ENCODE measurements at places on chromosomes 6 and 20.
A peak's percentile ranks its signal among the peaks of the same experiment; 100 is the strongest.

DNA sequence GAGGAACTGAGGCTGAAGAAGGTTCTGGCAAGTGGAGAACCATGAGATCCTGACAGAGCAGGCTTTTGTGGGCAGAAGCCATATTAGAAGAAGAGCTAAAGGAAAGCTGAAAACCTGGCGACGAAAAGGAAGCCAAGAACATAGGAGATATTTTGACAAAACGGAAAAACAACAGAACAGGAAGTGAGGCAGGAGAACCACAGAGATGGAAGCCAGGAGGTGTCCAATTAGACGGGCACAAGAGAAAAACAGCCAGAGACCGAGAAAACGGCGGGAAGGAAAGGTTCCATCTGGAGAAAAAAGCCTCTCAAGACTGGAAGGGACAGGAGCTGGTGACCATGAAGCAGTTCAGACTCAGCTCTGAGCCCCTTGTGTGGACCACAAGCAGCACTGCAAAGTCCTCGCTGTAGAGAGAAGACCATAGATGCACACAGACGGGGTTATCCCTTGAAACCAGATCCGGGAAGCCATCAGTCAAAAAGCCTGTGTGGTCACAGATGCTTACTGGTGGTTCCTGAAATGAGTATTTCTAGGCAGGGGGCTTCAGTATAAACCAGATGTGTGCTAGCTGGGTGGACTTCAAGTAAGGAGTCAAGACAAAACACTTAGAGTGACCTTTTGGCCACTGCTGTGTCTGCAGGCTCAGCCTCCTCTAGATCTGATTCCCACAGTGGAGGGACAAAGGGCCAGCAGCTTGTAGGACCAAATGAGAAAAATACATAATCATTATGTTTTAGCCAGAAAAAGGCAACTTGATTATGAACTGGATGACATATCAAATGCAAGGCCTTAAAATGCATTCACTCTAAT, 30.7 kb downstream of the SSR1 start:
- DNase-seq, result no peak

DNA sequence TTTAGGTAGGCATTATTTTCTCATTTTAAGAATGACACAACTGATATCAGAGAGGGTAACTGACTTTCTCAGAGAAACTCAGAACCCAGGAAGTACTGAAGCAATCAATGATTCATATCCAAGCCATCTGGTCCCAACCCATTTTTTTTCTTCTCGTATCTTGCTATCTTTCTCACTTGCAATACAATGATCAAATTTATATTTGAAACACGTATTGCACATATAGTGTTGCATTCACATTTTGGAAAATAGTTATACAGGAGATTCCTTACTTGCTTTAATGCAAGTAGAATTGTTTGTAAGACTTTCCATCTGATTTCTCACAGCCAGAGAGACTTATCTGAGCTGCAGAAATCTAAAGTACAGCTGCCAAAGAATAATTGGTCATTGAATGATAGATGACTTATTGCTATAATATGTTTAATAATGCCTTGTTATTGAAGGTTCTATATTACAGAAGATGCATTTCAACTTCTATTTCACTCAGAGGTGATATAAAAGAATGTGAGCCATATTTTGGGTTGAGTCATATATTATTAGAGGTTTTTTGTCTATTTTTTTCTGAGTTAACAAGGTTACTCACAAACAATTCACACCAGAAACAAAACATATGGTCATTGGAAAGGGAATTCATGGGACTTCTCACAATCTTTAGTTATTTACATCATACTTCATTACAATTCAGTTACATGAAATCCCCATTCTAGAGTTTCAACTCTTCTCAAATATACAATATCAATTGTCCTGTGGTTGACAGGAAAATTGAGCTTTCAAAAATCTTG, 337.5 kb upstream of the CITED2 start:
- DNase-seq, result no peak

GRCh38 chr20:41654884-41655283, 36.7 kb upstream of the CHD6 start:
- DNase-seq, result no peak

GRCh38 chr6:109454496-109455436, 806 bp downstream of the MICAL1 start:
- peak; percentile 88 for DNase-seq

DNA sequence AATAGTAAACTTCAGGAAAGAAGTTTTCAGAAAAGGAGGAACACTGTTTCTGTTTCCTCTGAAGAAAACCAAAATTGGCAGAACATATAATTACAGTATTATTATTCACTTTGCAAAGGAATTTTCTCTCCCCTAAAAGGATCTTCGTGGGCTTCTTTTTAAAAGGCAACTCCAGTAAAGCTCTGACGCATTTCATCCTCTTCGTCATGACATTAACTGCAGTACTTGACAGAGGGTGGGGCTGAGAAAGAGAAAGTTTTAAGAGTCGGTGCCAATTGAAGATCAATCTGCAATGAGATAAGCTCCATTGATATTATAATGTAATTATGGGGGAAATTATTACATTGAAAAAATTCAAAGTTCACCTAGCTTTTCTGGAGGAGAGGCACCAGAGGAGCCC, 75.8 kb downstream of the MYB start:
- no peak for DNase-seq

DNA sequence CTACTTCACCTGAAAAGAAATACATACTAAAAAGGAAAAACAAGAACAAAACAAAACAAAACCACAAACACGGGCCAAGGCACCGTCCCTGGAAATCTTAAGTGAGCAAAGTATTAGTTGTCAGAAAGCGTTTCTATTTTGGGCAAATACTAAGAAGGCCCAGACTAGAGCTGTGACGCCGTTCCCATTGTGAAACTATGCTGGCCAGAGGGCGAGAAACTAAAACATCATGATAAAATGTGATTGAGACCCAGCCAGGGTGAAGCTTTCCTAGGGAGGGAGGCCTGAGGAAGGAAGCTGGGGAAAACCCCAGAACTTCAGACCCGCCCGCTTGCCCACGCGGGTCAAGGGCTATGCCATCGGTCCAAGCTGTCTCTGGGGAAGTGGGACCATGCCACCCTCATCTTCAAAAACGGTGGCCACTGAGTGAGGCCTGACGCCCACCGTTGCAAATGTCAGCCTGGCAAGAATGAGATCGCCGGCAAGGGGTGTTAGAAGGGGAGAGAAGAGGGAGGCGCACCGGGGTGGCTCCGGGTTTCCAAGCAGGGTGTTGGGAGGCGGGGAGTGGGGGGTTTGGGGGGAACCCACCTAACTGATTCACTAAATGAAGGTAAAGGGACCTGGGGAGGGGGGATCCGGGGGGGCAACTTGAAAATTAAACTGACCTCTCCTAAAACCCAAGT, 1950.9 kb upstream of the DEFB115 start:
- no peak for DNase-seq

DNA sequence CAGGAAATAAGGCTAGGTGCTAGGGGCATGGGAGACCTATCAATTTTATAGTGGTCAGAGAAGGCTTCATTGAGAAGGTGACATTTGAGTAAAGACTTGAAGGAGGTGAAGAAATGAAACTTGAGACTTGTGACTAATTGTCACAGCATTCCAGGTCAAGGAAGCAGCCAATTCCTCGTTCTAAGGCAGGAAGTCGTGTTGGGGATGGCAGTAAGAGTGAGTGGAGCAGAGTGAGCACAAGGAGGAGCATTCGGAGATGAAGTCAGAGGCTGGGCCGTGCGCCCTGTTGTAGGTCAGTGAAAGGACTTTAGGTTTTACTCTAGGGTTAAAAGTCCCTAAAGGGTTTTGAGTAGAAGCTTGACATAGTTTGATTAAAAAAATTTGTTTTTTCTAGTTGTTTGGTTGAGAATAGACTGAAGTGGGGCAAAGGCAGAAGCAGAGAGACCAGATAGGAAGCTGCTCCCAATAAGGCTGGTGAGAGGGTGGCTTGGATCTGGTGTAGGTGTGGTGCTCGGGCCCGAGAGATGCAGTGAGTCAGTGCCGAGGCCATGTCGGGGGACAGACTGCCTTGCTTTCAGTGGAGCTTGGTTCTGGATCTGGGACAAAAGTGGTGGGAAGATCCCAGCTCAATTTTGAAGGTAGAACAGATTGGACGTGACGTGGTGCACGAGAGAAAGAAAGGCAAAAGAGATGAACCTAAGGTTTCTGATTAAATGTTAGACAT, 2.6 kb upstream of the RSPH3 start:
- no peak for DNase-seq

DNA sequence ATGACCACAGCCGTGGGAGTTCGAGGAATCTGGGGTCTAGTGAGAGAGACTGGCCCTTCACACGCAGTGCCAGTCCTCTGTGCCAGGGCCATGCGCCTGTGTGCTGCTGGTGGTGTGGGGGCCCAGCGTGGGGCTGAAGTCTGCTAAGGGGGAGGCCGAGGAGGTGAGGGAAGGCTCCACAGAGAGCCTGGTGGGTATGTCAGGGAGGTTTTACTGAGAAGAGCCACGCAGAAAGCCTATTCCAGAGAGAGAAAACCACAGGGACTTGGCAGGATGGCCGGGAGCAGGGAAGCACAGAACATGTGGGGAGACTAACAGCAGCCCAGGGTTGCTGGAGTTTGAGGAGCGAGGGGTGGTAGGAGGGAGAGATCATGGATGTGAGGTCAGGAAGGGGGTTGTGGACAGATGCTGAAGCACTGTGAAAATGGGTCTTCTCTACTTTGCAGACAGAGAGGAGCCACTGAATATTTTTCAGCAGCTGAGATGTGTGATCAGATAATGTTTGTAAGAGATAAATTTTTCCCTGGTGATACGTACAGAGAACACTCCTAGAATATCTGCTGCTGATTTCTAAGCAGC, 35.3 kb downstream of the DUSP22 start:
- DNase-seq, result no peak

DNA sequence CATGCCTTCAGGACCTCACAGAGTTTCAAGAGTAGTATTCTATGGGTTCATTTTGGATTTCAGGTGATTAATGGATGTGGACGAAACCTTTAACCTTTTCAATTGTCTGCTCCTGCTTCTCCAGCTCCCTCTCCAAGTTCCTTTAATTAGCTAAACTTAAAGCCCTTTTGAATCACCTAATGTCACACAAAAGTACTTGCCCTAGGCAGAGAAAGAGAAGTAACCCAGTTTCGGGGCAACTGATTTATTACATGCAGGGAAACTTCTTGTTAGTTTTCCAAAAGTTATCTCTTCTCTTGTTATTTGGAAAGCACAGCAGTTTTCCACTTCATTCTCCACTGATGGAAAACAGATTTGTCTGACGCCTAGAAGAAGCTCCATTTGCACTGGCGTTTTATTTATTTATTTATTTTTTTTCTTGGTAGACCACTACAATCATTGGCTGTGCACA, 407.7 kb upstream of the JARID2 start:
- no peak for DNase-seq

- no peak for DNase-seq
Measured at GRCh38 chr6:157539900-157540752, 159.1 kb downstream of the ZDHHC14 start.

DNA sequence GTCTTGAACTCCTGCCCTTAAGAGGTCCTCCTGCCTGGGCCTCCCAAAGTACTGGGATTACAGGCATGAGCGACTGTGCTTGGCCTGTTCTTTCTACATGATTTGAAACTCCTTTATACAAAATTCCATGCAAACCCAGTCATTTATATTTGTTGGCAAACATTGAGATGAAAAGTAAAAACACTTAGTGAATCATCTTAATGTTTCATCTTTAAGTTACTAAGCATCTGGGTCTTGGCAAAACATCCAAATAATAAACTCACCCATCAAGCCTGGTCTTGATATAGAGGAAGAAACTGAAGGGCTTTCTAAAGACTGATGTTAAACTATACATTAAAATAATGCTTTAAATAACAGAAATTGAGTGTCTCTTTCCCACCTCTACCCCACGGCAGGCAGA, 95.1 kb downstream of the FUT9 start:
- DNase-seq, result no peak

DNA sequence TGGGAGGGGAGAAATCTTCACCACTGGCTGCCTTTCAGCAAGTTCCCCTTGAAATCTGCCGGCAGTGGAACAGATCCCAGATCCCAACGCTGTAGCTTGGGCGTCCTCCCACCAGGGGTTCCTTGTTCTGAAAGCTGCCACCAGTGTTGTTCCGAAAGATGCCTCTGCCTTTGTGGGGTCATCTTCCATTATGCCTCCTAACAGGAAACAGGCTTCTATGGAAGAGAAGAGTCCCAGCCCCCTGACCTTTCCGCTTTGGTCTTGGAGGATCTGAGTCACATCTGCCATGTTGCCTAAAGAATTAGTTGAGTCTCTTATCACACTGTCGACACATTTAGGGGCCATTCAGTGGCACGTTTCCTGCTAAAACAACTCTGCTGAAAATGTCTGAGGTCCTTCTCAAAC, 57.5 kb upstream of the NFATC2 start:
- no peak for DNase-seq

- DNase-seq, result no peak
Measured at GRCh38 chr6:54173089-54173488, 61.8 kb downstream of the MLIP start.

DNA sequence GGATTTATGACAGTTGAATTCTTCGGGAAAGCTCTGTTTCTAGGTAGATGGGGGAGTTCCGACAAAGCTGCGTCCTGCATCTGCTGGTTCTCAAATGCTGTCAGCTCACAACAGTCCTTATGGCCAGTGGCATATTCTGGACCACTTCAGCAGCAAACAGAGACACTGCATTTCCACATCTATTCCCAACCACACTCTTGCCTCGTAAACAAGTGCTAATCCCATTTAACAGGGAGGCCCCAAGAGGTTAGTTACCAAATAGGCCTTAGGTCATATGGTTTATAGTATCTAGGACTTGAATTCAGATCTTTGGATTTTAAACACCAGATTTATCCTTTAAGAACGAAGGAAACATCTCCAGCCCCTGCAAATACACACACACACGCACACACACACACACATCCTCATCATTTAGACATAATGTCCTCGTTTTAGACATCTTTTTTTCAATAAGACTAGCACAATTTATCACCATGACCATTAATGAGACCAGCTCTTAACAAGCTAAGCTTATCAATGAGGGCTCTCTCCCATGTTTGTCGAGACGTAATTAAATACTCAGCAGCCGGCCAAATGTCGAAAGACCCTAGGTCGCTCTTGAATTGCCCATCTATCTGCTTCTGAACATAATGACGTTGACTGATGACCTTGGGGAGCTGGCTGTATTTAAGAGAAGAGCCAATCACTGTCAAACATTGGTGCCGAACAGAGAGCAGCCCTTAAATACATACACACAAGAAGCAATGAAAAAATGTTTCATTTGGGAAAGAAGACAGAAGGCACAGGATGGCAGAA, 84.5 kb downstream of the PSMG4 start:
- DNase-seq, result no peak

DNA sequence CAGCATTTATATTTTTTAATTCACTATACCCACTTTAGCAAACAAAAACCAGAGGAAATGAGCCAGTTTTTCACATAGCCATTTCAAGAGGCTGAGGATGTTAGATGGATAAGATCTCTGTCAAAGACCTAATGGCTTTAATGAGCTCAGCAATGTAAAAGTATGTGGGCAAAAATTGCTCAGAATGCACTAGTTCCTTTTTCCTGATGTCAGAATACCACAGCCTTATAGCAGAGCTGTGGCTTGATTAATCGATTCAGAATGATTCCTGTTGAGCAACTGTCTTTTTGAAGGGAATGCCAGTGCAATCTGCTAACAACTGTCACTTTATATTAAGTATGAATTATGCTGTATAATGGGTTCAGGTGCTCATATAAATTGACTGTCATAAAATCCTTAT, 100.6 kb upstream of the HIVEP1 start:
- DNase-seq, result no peak

- no peak for DNase-seq
Measured at GRCh38 chr6:26575494-26575939, 21.2 kb upstream of the ABT1 start.

- DNase-seq, result no peak
Measured at GRCh38 chr6:149951096-149951495, 9.3 kb downstream of the ULBP2 start.

Measured in AML-193 (cell line).